ENCODE measurements at places on chromosomes 16 and 17.

DNA sequence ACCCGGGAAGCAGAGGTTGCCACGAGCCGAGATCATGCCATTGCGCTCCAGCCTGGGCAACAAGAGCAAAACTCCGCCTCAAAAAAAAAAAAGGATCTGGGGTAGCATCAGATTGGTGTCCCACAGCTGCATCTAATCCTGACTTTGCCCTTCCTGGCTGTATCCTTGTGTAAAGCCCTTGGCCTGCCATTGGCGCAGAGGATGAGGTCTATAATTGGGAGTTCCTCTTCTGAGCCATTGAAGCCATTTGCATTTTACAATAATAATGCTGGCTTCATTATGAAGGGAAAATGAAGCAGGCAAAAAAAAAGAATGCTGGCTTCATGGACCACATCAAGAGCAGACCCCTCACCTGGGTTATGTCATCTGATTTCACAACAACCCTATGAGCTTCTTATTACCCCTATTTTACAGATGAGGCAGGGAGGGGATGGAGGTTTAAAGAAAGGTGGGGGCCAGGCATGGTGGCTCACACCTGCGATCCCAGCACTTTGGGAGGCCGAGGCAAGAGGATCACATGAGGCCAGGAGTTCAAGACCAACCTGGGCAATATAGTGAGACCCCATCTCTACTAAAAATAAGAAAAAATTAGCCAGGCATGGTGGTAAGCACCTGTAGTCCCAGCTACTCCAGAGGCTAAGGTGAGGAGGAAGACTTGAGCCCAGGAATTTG, 1.2 kb upstream of the LITAFD start:
- DNase-seq: no peak

- DNase-seq: no peak
These were observed 14.2 kb downstream of the CDH16 start for GRCh38 chr16:66904428-66904845.

GRCh38 chr16:14131774-14132695, 60.9 kb downstream of the MRTFB start:
- no peak for DNase-seq

GRCh38 chr16:29809850-29810698, 1.9 kb upstream of the PRRT2 start:
- no peak for DNase-seq

GRCh38 chr17:79749156-79749815, 18.5 kb downstream of the ENPP7 start:
- DNase-seq: no peak

GRCh38 chr17:67421869-67422273, 44.8 kb downstream of the PITPNC1 start:
- no peak for DNase-seq

GRCh38 chr17:51647826-51648225, 387.5 kb downstream of the UTP18 start:
- DNase-seq: no peak

DNA sequence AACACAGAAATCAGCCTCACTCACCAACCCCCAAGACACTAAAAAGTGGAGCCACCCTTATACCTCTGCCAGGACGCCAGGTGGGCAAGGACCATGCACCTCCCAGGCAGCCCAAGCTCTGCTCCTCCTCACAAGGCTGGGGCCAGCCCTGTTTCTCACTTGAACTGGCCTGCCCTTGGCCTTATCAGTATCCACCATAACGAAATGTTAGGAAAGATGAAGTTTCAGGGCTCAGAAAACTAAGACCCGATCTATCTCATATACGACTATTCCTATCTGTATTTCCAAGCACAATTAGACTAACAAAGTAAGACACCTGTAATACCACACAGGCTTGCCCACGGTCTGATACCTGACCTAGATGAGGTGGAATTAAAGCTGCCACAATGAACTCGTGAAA, 6.9 kb downstream of the FBXO31 start:
- DNase-seq: no peak

DNA sequence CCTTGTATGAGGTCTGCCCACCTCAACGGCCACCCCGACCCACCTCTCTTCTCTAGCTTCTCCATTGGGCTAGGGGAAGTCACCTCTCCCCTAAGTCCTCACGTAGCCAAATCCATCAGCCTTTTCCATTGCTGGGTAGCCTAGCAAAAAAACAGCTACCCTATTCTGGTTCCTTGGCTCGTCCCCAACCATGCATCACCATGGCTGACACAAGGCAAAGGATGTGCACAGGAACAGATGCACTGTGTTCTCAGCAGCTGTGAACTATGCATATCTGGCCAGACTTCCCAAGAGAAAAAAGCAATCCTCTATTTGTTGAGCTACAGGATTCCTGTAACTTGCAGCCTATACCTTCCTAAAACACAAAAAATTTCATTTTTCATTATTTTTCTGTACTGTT, 22.0 kb upstream of the FLCN start:
- DNase-seq: no peak

DNA sequence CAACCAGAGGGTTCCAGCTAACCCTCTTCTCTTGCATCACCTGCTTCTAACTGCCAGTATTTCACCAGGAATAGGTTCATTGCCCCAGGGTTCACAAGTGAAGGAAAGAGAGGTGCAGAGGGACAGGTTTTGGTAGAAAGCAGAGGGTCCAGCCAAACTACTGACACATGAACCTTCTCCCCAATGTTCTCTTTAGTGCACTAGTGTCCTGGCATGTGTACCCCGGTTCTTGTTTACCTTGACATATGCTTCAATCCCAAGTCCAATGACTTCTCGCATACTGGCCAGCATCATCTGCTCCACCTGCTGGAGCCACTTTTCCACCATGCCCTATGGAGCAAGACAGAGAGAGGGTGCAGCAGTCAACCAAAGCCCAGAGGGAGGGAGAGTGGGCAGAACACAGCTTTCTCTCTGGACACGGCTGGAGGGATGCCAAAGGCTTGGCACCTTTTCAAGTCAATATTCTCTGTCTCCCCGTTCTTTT, 90.6 kb downstream of the DNAH3 start:
- no peak for DNase-seq

DNA sequence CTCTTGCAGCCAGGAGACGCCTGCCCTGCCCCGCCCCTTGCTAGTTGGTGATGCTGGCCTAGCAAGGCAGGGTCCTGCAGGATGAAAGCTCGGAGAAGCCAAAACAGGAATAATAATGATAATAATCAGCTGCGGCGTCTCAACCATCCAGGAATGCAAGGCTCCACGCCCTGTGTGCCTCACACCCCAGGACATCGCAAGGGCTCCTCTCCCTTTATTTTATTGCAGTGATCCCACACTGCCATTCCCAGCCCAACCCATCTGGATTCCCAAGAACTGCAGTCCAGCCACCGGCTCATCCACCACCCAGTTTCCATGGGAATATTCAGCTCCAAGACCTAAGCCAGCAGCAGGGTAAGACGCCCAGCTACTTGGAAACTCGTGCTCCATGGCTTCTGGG, 21.0 kb upstream of the ZNF652 start:
- DNase-seq: no peak

DNA sequence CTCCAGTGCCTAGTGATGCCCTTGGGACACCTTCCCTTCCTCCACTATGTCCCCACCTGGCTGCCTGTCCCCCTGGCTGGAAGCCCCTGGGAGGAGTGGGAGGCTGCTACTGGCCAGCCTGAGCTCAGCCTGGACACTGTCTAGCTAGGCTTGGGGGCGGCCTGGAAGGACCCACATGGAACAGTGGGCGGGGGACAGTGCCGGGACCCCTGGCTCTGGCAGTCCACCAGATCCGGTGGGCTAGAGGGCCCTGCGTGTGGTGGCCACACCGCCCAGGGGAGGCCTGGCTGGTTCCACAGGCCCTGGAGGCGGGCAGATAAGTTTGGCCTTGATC, 388.0 kb upstream of the TNRC6C start:
- DNase-seq: no peak

Measured in stimulated activated CD8-positive, alpha-beta memory T cell treated with anti-CD3 and anti-CD28 coated beads, Interleukin-15, amount 100 ng/mL, for 4 hours (primary cell).